ENCODE measurements at places on chromosomes 3 and 15.

DNA sequence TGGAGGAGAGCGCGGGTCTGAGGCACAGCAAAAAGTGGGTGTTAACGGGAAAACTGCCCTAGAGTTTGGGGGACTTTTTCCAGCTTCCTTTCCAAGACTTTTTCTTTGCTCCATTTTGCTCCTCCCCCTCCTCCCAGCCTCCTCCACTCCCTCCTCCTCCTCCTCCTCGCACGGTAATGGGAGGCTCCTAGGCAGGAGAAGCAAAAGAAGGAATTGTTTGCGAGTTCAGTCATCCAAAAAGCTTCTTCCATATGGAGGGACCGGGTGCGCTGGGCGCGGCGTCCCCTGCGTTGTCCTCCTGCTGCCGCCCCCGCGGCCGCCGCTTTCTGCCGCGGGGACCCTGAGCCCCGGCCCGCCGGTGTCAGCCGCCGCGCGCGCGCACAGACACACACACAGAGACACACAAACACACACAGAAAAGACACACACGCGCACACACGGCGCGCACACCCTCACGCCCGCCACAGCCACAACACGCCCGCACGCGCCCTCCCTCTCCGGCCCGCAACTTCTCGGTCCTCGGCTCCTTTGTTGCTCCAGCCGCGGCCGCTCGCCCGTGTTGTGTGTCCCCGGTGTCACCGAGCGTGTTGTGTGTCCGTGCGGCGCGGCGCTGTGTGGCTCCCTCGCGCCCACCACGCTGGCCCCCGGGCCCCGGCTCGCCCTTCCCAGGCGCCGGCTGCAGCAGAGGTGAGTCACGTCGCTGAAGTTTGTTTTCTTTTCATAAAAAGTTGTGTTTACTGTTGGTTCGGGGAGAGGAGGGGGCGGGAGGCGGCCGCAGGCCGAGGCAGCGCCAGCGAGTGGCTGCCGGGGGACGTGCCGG, at the start of gene BOC:
TSS of gene BOC (plus strand) at position 228 of the 820 bp plus-strand sequence. CDS start 38,246 bp downstream, outside the sequence.
- no peak for DNase-seq

DNA sequence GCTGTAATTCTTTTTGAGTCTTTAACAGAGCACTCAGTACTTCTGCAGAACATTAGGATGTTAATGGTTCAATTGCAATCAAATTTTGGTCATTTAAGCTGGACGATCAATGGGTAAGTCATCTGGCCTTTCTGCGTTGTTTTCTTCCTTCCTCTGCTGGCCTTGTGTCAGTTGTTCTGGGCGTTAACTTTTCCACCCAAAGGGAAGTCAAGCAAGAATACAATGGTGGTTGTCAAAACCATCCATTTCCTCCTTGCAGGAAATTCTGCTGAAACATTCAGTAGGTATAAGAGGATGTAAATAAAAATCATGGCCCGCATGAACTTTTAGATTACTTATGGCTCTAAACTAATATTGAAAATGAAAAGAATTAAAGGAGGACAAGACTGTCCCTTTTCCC, 584.0 kb downstream of the GRM7 start:
- DNase-seq = no peak

GRCh38 chr3:12705981-12706380, 42.1 kb upstream of the RAF1 start:
- DNase-seq = no peak

- no peak for DNase-seq
These were observed 175.0 kb downstream of the KLF13 start for GRCh38 chr15:31501536-31502157.

DNA sequence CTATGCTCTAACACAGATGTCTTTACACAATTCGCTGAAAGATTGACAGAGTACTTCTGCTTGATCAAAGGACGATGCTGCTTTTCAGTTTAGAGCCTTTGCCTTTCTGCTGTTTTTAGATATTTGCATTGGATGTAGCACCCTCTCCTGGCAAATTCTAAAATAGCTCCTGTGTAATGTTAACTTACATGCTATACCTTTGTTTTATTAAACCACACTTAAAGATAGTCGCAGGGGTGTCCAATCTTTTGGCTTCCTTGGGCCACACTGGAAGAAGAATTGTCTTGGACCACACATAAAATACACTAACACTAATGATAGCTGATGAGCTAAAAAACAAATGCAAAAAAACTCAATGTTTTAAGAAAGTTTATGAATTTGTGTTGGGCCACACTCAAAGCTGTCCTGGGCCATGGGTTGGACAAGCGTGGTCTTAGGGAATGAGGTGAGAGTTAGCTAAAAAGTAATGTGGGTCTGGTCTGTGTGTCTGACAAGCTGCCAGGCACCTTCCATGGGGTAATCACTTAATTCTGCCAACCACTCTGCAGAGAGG, 62.9 kb downstream of the ATG7 start:
- DNase-seq = no peak
